ENCODE measurements at places on chromosomes 7 and 10. TPM values are rescaled to one million over a fixed set of nuclear protein-coding genes. Genes with fewer than 3 reads are reported as not detected.

GRCh38 chr7:124992851-124993562, 63.4 kb upstream of the POT1 start:
- DNase-seq, result no peak

- DNase-seq, result no peak
These were observed 17.3 kb downstream of the CRTAC1 start for GRCh38 chr10:98013122-98013521.

GRCh38 chr10:118965645-118966044, 63.9 kb upstream of the NANOS1 start:
- no peak for DNase-seq

- no peak for DNase-seq
These were observed 188.5 kb downstream of the TMEM178B start for GRCh38 chr7:141262101-141263090.

DNA sequence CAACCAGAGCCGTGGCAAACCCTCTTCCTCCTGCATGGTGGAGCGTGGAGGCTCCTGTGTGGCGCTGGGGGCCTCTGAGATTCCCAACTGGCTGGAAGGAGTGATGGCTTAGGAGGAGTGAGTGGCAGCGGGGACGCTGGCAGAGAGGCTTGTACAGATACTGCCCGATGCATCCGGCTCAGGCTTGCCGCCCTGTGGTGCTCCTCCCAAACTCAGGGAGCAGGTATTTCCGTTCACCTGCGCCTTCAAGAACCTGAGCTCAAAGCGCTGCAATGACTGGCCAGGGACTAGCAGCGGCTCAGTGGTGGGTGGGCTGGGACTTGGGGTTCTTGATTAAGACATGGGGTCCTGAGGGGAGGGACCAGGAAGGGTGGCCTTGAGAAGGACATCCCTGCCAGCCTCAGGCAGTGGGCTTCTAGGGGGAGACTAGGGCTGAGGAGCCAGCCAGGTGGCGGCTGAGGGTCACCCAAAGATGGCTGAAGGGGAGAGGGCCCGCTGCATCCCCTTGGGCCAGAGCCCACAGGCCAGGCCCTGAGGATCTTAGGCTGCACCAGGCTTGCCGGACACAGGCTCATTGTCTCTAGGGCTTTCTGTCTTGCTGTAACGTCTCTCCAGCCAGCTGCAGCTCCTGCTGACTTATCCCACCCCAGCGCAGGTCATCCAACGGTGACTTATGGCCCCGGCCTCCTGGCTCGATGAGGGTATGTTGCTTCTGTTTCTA, 3.2 kb downstream of the ZNF775 start:
- DNase-seq, result peak; percentile 63

GRCh38 chr10:69874449-69874848, 72.7 kb downstream of the COL13A1 start:
- DNase-seq, result no peak

DNA sequence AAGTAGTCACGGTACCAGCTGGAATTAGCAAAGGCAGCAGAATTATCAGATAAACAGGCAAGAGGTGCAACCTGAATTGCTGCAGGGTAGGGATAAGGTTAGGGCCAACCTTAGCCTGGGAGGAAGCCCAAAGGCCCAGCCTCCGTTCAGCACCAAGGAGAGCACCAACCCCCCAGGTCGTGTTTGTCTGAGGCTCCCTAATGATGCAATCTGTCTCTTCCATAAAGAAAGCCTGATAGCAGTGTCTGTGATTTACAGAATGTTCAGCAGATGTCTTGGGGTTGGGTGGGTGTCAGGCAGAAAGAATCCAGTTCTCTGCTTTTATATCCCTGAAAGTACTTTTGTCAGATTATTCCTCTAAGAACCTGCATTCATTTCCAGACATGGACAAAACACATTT, 328.4 kb upstream of the AOAH start:
- DNase-seq, result no peak

DNA sequence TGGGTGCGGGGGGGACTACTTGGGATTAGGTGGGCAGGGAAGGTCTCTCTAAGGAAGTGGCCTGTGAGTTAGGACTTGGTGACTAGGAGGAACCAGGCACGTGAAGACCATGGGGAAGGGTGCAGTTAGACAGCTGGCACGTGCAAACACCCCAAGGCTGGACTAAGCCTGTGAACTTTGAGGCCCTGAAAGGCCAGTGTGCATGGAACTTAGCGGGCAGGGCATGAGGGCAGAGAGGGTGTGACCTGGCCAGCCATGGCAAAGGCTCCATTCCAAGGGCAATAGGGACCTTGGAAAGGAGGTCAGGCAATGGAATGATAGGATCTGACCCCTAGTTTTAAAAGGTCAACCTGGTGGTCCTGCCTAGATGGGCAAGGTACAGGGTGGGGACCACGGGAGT, 158.4 kb upstream of the PCBD1 start:
- no peak for DNase-seq

DNA sequence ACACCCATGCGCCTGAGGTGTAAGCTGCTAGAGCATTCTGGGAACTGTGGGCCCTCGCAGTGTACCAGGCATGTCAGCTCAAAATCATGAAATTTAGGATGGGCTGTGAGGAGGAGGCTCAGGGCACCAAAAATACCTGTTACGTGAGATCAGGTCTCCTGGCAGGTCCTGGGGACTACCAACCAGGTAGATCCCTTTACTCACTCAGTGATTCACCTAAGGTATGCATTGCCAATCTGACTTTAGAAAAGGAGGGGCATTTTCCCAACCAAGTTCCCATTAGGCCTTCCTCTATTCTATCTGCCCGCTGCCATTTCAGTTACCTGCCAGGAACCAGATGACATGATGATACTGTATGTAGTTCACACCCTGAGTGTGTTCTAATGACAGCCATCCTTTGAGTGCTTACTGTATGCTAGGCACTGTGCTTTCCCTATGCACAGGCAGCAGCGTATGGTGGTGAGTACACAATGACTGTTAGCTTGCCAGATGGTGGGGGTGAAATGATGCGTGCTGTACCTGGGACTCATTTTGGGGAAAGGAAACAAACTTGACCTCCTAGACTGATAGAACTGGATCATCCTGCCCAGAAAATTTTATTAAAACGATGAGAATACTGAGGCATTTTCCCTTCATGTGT, 62.0 kb downstream of the CFAP58 start:
- DNase-seq, result no peak

DNA sequence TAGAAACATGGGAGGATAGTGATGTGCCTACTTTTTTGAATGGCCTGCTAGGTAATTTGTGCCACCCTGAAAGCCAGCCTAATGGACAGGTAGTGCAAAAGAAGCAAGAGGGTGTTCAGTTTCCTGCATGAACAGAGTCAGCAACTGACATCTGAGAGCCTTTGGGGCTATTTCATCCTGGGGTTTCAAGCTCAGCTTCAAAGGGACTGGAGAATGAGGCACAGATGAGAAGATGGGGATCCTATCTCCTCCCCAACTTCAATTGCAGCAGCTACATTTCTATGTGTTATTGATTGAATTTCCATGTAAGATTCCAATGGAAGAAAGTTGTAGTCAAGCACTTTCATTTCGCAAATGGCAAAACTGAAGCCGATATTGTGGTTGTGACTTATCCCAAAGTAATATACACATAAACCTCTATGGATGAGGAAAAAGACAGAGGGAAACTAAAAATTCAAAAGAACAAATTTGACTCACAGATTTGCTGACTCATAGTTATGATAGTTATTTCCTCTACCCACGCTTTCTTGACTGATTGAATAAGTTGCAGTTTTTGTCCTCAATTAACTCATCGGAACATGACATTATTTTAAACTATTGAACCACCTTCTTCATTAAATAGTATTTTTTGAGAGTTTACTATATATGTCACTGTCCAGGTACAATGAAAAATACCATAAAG, 42.6 kb upstream of the NRP1 start:
- DNase-seq, result no peak

DNA sequence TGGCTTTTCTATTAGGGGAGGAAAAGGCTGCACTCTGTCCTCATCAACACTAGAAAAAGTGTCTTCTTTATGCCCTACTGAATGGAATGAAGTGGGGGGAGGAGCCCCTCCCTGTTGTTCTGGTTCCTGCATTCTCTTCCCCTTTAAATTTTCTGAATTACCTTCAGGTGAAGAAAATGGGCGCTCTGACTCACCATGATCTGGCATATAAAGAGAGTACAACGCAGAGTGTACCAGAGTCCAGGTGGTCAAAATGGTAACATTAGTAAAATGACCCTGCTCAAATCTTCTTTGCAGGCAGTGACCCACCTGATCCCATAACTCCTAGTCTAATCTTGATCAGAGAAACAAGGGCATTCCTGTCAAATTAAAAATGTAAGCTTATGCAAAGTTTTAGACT, 80.7 kb downstream of the THSD7A start:
- no peak for DNase-seq

DNA sequence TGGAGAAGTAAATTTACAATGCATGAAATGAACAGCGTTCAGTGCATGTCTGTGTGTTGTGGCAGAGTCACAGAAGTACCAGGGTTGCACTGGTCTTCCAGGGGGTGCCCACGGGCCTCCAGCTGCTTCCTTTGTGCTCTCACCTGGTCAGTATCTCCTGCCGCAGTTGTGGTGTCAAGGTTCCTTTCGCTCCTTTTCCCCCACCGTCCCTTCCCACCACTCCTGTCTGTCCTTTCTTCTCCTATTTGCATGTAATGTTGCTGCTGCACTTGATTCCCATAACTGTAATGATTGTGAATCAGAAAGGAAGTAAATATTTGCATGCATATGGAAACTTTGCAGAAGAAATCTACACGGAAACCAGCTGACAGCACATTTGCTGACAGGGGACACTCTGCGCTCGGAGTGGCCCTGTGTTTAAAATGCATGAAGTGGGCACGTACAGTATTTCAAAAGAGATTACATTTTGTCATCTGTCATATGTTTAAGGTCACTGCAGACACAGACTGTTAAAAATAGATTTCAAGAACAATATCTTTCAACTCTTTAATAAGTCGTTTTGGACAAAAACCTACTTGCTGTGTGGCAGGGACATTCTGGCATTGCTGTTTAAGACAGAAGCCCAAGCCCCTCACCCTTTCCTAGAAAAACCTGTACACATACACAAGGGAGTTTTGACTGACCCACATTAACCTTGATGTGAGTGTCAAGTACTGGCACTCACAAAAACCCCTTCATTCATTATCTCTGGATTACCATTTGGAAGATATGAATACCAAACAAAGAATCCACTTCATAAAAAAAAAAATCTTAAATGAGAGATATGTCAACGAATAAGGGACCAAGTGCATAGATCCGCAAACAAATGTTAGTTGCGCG, 336.7 kb upstream of the KLF6 start:
- peak; percentile 32 for DNase-seq

DNA sequence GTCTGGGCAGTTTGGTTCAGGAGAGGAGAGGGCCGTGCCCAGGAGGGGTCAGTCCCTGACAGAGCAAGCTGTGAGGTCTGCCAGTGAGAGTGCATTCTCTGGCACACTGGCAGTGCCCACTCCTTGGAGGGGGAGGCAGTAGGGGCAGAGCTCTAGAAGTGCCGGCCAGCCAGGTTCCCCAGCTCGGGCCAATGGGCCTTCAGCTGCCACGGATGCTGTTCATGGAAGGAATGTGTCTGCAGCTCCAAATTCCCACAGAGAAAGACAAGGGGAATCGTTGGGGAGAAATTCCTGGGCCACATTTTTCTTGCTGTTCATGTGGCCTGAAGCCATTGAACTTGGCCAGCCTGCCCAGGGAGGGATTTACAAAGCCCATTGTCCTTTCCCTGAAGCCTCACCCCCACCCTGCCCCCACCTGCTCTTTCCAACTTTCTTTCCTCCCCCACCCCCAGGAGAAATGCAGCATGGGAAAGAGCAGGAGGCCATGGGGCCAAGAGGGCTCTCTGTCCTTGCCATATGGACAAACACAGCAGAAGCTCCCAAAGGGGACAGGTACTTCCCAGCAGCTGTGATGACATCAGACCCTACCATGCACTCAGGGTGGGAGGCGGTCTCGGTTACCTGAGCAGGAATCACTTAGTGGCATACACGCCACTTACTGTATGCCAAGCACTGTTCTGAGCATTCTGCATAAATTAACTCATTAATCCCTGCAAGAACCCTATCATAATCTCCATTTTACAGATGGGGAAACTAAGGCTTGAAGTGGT, 70.7 kb downstream of the ARHGAP22 start:
- no peak for DNase-seq

DNA sequence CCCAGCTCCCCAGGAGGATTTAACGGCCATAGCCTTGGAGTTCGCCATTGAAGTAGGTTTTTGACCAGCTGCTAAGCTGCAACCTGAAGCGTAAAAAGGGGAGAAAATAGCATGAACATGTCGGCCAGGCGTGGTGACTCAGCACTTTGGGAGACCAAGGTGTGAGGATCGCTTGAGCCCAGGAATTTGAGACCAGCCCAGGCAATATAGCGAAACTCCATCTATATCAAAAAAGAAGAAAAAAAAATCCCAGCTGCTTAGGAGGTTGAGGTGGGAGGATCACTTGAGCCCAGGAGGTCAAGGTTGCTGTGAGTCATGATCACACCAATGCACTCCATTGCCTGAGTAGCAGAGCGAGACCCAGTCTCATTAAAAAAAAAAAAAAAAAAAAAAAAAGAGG, 32.2 kb upstream of the MCU start:
- no peak for DNase-seq

DNA sequence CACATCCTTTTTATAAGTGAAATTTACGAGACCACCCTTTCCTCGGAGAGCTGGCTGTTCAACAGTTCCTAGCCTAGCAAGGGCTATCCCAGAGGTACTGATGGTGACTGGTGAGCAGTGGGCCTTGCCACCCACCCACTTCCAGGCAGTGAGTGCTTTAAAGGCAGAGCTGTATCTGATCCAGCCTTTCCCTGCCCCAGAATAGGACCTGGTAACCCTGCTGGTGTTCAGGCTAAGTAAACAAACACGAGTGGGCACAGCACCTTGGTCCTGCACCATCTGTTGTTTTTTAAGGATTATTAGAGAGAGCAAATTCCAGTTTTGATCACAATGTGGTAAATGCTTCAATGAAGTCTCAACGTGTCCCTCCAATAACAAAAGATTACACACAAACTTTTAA, 75.7 kb downstream of the COBL start:
- DNase-seq, result no peak

- DNase-seq, result peak; percentile 59
These were observed at the start of gene SEMA4G for GRCh38 chr10:100969187-100970075. Gene SEMA4G, plus strand, starts transcription at chr10:100969504. Its CDS starts 3,409 bp downstream, at chr10:100972913.

DNA sequence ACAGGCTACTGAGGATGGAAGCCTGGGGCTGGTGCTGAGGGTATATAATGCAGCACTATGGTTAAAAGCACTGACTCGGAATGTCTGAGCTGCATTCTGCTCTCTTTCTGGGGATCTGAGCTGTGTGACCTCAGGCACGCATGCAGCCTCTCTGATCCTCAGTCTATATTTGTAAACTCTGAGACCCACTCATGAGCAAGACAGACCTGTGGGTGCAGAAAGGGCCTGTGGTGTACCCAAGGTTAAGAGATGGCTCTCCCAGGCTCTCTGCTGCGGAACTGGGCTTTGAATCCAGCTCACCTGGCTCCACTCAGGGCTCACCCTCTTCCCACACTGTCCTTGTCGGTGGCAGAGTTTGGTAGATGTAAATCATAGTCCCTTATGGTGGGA, 89.9 kb downstream of the CHST15 start:
- no peak for DNase-seq

Gene IRF5
- 2.2 TPM for total RNA-seq

Gene PPP1R17
- not detected for total RNA-seq

Gene FAM53B
- 52.7 TPM for total RNA-seq

Gene CALML3
- not detected for total RNA-seq

Gene ATXN7L1
- total RNA-seq, result 12.3 TPM

Gene SPRN
- not detected for total RNA-seq

Gene FAM25C
- total RNA-seq, result not detected

Gene CPVL
- total RNA-seq, result 0.75 TPM
